ENCODE measurements at places on chromosomes 6 and 20.

DNA sequence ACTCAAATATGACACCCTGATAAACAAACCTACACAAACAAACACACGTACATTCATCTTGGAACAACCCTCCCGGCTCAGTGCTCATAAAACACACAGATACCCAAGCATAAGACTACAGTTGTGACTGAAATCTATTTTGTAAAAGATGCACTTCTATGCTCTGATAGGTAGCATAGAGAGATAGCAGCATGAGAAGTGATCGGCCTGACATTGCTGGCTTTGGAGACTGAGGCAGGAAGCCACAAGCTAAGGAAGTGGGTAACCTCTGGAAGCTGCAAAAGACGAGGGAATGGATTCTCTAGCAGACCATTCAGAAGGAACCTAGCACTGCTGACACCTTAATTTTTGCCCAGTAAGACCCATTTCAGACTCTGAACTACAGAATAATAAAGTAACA is 1.6 kb upstream of the RNF39 start:
- no peak for DNase-seq

DNA sequence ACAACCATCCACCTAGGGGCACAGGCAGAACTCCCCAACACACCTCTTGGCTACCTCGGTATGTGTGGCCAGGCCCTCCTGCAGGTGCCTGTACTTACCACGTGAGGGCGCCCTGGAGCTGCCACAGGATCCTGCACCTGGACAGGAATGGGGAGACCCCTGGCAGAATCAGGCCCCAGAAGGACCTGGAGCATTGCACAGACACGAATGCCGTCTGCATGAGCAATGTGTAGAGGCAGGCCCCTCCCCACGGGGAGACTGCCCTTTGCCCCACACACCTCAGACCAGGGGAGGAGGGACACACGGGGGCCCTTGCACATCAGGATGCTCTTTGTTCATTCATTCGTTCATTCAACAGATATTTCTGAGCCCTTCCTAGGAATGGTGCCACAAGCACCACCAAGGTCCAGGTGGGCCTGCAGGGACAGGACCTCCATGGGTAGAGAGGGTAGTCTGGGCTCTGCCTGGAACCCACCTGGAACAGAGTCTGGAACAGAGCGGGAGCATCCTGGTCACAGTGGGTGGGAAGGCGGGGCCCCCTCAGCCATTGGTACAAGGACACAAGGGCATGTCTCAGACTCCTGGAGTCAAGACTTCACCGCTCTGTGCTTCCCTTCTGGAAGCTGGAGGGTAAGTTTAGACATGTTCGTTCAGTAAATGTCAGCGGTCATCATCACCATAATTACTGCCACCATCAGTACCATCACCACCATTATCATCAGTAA is 32.3 kb downstream of the YTHDF1 start:
- peak; percentile 61 for DNase-seq

GRCh38 chr6:23566418-23566817 is 559.6 kb upstream of the NRSN1 start:
- DNase-seq: no peak

DNA sequence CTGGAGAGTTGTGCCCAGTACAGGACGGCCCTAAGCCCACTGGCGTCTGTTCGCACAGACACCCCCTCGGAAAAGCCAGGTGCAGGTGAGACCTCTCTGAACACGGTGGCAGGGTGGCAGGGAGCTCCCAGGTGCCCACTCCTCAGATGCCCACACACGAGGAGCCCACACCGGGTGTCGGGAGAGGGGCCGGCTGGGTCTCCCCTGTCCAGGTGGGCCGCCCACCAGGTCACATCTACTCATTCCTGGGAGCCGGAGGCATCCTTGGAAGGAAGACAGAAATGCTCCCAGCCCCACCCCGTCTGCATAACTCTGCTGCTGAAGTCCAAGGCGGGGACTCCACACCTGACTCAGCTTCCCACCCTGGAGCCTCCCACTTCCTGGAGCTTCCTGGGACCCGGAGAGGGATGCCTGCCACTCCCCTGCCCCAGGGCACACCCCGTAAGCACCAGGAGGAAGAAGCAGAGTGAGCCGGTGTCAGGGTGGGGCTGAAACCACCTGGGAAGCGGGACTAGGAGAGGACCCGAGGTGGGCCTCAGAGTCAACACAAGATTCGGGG is 2.5 kb downstream of the SRMS start:
- DNase-seq: no peak

GRCh38 chr20:4484379-4484997 is 237.2 kb upstream of the PRND start:
- no peak for DNase-seq

DNA sequence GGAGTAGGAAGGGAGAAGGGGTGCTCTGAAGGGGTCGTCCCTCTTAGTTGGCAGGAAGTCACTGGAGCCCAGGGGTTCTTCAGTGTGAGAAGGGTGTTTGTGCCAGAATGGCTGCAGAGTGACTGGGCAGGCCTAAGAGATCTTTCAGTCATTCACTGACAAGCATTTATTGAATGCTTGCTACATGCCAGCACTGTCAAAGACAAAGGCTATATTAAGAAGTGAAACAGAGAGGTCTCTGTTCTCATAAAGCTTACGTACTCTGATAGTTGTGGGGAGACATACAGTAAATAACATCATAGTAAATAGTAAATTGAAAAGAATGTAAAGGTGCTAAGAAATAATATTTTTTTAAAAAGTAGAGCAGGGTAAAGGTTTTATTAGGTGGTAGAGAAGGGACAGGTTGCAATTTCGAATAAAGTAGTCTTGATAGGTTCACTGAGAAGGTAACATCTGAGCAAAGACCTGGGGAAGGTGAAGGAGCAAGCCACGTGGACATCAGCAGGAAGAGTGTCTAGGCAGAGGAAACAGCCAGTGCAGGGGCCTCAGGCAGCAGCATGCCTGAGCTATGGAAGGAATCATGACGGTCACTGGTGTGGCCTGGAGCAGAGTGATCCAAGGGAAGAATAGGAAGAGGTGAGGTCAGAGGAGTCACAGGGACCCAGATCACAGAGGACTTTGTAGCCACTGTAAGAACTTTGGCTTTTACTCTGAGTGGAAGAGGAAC is 36.3 kb upstream of the RNF8 start:
- DNase-seq: no peak

GRCh38 chr6:29943053-29943966 is 978 bp downstream of the HLA-A start:
- DNase-seq: no peak

- no peak for DNase-seq
Measured at GRCh38 chr6:168029459-168030217, 32.2 kb downstream of the KIF25 start.

DNA sequence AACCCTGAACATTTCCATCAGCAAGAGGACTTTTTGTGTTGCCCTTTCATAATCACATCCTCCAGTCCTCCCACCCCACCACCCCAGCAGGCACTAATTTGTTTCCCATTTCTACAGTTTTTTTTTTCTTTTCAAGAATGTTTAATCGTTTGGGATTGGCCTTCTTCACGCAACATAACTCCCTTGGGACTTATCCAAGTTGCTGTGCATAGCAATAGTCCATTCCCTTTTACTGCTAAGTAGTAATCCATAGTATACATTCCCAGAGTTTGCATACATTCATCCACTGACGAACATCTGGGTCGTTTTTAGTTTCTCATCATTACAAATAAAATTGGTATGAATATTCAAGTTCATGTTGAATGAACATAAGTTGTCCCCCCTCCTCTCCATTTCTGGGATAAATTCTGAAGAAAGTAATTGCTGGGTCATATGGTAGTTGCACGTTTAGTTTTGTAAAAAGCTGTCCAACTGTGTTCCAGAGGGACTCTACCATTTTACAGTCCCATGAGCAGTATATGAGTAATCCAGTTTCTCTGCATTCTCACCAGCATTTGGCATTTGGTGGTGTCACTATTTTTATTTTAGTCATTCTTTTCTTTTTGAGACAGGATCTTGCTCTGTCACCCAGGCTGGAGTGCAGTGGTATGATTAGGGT is 90.8 kb downstream of the DOK5 start:
- DNase-seq: no peak

GRCh38 chr6:113102761-113103160 is 754.4 kb upstream of the MARCKS start:
- DNase-seq: no peak

GRCh38 chr20:51382986-51383821 is 159.3 kb downstream of the NFATC2 start:
- DNase-seq: no peak

DNA sequence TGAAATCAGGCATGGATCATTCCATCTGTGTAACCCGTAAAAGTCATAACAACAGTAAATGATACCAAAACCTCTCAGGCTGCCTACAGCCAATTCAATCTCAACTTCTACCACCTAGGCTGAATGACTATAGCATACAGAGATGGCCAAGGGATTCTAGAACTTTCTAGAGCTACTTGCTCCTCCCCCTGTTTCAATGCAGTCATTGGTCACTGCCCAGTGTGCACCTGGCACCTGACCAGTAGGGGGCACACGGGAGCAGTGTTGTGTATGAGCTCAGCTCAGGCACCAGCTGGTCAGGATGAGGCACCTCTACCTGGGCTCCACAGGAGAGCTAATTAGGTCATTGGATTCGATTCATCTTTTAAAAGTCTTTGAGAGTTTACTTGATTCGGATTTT is 86.2 kb downstream of the PLEKHG1 start:
- peak; percentile 78 for DNase-seq

GRCh38 chr20:62700261-62700930 is 8.2 kb upstream of the NTSR1 start:
- no peak for DNase-seq

- no peak for DNase-seq
Measured at GRCh38 chr6:125571207-125571755, 178.2 kb upstream of the HEY2 start.

DNA sequence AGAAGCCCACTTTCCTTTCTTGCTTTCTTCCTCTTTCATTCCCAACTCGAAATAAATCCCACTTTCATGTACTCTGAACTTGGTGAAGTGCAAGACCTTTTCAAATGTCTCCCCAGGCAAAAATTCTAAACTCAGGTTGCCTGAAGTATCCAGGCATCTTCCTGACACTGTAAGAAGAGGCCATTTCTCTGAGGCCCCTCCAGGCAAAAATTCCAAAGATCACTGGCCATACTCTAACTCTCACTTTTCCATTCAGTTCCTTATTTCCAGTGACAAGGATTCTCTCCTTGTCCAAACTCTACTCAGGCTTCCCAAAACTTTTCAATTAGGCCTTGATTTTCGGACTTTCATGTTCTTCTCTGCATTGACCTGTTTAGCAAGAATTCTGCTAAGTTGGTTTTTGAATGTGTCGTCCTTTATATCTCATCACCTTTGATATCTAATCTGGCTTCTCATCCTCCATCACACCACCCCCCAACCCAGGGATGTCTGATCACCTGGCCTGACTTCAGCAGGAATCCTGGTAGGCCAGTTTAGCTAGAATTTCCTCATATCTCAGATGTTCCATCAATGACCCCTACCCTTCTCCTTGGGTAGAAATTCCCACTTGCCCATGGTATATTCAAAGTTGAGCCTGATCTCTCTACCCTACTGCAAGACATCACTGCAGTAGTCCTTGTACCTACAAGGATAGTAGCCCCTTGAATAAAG is 124.9 kb downstream of the RCAN2 start:
- DNase-seq: no peak

DNA sequence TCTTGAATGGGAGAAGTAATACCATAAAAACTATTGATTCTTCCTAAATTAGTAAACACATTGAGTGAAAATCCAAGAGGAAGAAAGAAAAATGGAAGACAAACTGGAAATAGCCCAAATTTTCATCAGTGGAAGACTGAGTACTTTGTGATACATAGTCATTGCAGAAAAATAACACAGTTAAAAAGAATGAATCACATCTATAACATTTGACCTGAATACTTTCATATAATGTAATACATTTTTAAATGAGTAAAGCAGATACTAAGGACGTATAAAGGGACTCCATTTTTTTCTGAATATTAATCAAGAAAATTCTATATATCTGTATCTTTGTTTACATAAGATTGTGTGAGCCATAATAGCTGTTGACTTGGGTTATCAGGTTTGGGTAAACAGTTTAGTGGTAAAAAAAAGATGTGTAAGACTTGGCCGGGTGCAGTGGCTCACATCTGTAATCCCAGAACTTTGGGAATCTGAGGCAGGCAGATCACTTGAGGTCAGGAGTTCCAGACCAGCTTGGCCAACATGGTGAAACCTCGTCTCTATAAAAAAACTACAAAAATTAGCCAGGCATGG is 4.3 kb upstream of the SLC17A2 start:
- DNase-seq: no peak

DNA sequence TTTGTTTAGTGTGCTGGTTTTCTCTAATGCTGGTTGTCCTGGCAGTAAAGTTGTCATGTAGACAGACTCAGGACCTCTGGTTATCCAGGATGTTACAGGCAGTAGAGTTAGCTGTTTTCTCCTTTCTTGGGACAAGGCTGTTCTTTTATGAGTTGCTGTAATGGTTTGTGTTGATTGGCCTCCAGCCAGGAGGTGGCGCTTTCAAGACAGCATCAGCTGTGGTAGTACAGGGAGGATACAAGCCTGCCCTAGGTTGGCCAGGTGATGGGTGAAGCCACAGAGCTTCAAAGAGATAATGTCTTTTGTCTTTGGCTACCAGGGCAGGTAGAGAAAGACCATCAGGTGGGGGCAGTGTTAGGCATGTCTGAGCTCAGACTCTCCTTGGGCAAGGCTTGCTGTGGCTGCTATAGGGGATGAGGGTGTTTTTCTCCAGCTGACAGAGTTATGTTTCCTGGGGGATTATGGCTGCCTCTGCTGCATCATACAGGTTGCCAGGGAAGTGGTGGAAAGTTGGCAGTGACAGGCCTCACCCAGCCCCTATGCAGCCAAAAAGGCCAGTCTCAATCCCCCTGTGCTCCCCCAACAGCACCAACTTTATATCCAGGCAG is 127.2 kb upstream of the TAB2 start:
- DNase-seq: peak; percentile 20

- DNase-seq: no peak
Measured at GRCh38 chr20:8271727-8272126, 139.7 kb downstream of the PLCB1 start.

GRCh38 chr6:215335-216034 is 76.8 kb upstream of the DUSP22 start:
- no peak for DNase-seq

DNA sequence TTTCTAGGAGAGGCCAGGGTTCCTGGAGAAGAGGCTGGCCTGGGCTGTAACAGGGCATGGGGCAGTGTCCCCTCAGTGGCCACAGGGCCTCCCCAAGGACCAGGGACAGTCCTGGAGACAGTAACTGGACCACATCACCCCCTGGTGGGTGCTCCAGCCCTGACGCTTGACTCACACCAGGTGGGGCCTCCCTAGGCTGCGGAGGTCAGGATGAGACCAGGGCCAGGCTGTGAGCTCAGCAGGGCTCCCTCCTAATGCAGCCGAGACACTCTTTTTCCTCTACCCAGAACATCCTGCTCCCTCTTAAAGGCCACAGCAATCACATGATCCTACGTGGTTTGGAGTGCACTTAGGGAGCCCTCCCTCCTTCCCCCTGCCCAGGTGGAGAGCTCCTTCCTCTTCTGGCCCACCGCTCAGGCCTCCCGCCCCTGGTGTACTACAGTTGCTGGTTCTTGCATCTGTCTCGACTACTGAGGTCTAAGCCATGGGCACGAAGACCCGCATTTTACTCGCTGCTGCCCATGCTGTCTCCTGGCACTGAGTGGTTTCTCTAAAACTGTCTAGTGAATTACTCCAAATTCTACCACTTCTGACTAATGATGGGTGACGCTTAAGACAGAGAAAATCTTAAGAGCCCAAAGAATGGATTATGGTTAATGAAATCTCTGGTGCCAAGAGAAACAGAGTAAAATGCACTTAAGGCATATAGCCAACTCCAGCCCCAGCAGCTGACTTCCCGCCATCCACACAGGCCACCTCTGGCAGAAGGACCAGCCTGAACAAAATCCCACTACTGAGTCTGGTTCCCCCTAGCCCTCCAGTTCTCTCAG is 166.1 kb upstream of the CST7 start:
- no peak for DNase-seq
